ENCODE measurements at places on chromosomes 5 and 9.

DNA sequence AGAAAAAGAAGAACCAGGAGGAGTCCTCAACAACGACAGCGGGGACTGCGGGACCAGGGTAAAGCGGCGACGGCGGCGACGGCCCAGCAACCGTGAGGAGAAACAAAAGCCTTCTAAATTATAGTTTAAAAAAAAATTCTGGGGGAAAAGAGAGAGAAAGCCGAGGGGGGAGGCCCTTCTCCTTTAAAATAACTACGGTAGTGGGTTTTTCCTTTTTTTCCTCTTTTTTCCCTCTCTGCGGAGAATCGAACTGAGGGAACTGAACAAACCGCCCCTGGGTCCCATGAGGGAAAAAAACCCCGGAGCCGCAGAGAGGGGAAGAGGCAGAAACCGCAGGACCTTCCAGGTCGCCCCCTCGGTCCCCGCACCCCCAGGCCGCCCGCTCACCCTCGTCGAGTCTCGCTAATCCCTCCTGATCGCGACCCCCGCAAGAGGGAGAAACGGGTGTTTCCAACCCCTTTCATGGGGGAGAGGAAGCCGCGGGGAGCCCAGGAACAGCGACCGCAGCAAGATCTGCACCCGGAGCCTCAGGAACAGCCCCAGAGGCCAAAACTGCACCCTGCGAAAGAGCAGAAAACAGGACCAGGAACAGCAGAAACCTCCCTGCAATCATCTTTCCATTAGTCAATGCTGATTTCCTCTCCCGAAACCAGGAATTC lies 453 bp downstream of the CPEB4 start:
- H3K36me3 ChIP-seq = no peaks in the 10 kb centered on the region
- H3K4me3 ChIP-seq = peak overlapping the region; percentile 97
- H3K27me3 ChIP-seq = no peaks in the 10 kb centered on the region
- H3K4me1 ChIP-seq = peaks cover 85% of the 10 kb centered on the region
- no peak for DNase-seq

- no peak overlapping the region for H3K27ac ChIP-seq
- H3K4me3 ChIP-seq = no peak overlapping the region
- no peaks in the 10 kb centered on the region for H3K27me3 ChIP-seq
- DNase-seq = no peak
- peaks cover 28% of the 10 kb centered on the region for H3K4me1 ChIP-seq
These were observed 6.0 kb downstream of the CEL start for GRCh38 chr9:133067813-133068212.

DNA sequence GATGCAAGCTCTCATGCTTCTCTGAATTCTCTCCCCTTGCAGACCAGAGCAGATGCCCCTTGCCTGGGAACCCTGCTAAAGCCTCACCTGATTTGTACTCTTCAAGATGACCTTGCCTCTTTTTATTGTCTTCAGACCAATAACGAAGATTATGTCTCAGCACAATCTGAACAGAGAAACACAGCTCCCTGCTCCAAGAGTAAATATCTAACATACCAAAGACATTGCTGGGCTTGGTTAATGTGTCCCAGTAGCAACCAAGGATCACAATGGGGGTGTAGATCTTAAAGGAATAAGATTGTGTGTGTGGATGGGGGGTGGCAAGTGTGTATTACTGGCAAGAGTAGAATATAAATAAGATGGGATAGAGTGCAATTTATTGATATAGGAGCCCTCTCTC lies 67.6 kb upstream of the LHFPL2 start:
- no peak overlapping the region for H3K4me3 ChIP-seq
- H3K36me3 ChIP-seq = no peaks in the 10 kb centered on the region

- H3K36me3 ChIP-seq = no peaks in the 10 kb centered on the region
- H3K27ac ChIP-seq = no peak overlapping the region
- peaks cover 27% of the 10 kb centered on the region for H3K27me3 ChIP-seq
- H3K4me1 ChIP-seq = peaks cover 27% of the 10 kb centered on the region
These were observed 4.5 kb upstream of the LMX1B start for GRCh38 chr9:126609191-126609590.

DNA sequence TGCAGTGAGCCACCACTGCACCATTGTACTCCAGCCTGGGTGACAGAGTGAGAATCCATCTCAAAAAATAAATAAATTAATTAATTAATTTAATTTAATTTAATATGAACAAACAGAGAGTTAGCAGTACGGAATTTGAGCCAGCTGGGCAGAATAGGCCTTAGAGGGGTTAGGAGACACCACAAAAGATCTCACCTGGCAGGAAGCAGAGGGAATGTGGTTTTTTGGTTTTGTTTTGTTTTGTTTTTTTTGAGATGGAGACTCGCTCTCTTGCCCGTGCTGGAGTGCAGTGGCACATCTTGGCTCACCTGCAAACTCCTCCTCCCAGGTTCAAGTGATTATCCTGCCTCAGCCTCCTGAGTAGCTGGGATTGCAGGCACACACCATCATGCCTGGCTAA lies 31.8 kb upstream of the PWWP2A start:
- no peaks in the 10 kb centered on the region for H3K27me3 ChIP-seq
- no peak overlapping the region for H3K27ac ChIP-seq
- no peak overlapping the region for H3K4me3 ChIP-seq

GRCh38 chr9:121858788-121859187 lies 207.4 kb downstream of the DAB2IP start:
- DNase-seq = no peak
- H3K36me3 ChIP-seq = no peaks in the 10 kb centered on the region
- no peak overlapping the region for H3K4me3 ChIP-seq
- H3K27ac ChIP-seq = no peak overlapping the region
- no peaks in the 10 kb centered on the region for H3K27me3 ChIP-seq

DNA sequence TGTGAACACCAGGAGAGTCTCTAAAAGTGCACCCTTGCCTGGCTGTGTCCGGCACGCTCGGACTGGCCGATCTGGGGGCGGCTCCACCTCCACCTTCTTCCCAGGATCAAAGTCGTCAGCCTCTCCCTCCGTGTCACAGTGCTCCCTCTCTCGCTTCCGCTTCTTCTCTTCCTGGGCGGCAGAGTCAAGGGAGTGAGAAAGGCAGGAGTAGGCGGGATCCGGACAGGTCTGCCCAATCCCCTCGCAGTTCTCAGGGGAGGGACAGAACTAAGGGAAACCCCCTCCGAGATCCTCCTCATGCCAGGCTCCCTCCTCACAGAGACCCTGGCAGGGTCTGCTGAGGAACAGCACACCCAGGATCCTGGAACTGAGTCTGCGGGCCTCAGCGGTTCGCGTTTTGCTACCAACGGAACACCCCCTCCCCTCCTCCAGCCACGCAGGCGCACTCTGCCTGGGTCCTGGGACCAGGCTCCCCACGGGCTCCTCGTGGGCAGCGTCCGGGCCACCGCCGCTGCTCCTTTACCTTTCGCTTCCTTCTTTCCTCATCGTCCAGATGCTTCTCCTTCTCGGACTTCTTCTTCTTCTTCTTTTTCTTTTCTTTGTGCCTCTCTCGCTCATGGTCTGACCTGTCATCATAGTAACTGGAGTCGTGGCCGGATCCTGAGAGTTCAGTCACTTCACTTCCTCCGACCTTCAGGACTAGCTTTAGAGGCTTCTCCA lies 1.3 kb downstream of the BRD9 start:
- H3K4me3 ChIP-seq = peak overlapping the region; percentile 90
- H3K36me3 ChIP-seq = peaks cover 19% of the 10 kb centered on the region
- peak overlapping the region; percentile 93 for H3K27ac ChIP-seq
- H3K4me1 ChIP-seq = peaks cover 17% of the 10 kb centered on the region

- no peak overlapping the region for H3K4me3 ChIP-seq
- no peak for DNase-seq
- no peak overlapping the region for H3K27ac ChIP-seq
- no peaks in the 10 kb centered on the region for H3K27me3 ChIP-seq
- no peaks in the 10 kb centered on the region for H3K36me3 ChIP-seq
These were observed 238.3 kb downstream of the MAN2A1 start for GRCh38 chr5:109928046-109928445.

- H3K27ac ChIP-seq = peak overlapping the region; percentile 7
- DNase-seq = no peak
- no peaks in the 10 kb centered on the region for H3K27me3 ChIP-seq
These were observed 6.4 kb upstream of the C6 start for GRCh38 chr5:41219658-41220269.

GRCh38 chr5:92418341-92418740 lies 1035.2 kb upstream of the ARRDC3 start:
- no peak for DNase-seq
- no peak overlapping the region for H3K27ac ChIP-seq
- H3K27me3 ChIP-seq = no peaks in the 10 kb centered on the region
- no peaks in the 10 kb centered on the region for H3K36me3 ChIP-seq
- H3K4me3 ChIP-seq = no peak overlapping the region

DNA sequence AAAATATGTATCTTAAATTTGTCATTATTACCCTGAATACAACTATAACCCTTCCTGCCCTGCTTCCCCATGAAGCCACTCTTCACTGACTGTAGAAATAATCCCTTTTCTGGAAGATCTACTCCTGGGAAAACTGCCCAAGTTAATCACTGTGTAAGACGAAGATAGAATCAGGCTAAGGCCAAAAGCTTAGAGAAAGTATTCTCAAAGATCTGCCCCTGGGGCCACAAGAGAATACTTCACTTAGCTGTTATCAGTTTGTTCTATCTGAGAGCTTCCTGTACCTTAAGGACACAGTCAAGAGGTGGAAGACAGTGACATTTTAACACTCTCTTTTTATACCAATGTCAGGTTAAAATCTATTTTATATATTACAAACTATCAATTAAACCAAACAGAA lies 33.8 kb downstream of the RNF145 start:
- H3K36me3 ChIP-seq = peaks cover 63% of the 10 kb centered on the region
- no peaks in the 10 kb centered on the region for H3K27me3 ChIP-seq
- peak overlapping the region; percentile 51 for H3K27ac ChIP-seq

DNA sequence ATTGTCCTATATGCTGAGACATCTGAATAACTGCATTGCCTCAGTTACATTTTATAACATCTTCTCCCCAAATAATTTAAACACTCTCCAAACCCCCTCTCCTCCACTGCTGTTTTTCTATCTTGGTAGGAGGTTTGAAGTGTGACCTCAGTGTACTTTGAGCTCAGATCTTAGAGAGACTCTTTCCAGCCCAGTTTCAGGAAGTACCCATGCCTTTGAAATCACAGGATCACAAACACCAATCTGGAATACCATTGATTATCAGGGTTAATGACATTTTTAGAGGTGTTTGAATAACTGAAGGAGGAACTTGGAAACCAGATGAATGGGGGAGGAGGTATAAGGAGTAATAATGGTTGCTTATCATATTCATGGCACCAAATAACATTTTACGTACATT lies 93.2 kb downstream of the GCNT1 start:
- H3K4me3 ChIP-seq = no peak overlapping the region
- no peak overlapping the region for H3K27ac ChIP-seq
- DNase-seq = no peak
- H3K4me1 ChIP-seq = no peaks in the 10 kb centered on the region
- no peaks in the 10 kb centered on the region for H3K27me3 ChIP-seq
- H3K36me3 ChIP-seq = no peaks in the 10 kb centered on the region

DNA sequence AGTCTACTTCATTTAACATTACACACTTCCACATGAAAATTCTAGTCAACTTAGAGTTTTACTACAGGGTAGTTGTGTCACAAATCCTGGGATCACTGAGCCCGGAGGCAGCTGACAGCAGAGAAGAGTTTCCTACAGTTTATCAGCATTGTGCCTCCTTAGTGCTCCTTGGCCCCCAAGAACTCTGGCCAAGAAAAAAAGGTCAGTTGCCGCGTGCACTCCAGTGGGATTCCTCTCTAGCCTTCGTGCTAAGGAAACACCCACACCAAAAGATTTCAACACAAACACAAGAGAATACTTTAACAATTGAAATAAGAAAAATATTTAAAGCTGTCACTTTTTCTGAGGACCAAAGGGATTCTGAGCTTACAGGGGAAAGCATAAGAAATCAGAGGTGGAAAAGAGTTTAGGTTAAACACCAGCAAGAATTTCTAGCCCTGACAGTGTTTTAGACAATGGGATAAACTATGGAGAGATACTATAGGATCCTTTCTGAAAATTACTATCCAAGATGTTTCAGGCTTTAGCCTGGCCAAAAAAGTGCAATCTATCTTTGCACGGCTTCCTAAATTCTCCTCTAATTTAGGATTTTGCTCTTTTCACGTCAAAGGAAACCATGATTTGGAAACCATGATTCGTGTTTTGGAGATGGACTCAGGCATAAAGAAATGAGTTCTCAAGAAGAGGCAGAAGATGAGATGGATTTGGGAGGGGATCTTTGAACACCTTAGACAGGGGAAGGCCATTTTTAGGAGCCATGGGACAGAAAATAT lies 606.8 kb downstream of the RAB3C start:
- H3K4me1 ChIP-seq = no peaks in the 10 kb centered on the region
- H3K36me3 ChIP-seq = no peaks in the 10 kb centered on the region
- no peak overlapping the region for H3K4me3 ChIP-seq

DNA sequence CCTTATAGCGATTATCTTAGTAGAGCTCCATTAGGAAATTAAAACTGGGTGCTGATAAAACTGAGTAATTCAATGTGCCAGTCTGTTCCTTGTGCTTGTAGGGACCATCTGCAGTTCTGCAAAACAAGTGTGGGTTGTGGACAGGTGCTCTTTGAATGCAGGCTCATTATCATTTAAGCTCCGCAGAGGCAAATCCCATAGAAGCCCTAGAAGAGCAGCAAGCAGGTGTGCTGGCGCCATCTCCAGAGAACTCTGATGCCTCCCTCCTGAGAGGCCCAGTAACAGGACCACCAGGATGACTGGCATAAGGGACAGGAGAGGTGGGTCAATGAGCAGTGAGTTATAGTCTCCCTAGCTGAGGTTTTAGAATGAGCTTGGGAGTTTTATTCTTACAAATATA lies 1342.4 kb upstream of the DMAC1 start:
- H3K27me3 ChIP-seq = no peaks in the 10 kb centered on the region
- H3K4me1 ChIP-seq = no peaks in the 10 kb centered on the region
- DNase-seq = no peak
- no peaks in the 10 kb centered on the region for H3K36me3 ChIP-seq

- H3K27me3 ChIP-seq = peaks cover 4% of the 10 kb centered on the region
- no peak for DNase-seq
- H3K4me1 ChIP-seq = no peaks in the 10 kb centered on the region
- H3K27ac ChIP-seq = no peak overlapping the region
These were observed 294.8 kb downstream of the ATPSCKMT start for GRCh38 chr5:9954869-9955268.

DNA sequence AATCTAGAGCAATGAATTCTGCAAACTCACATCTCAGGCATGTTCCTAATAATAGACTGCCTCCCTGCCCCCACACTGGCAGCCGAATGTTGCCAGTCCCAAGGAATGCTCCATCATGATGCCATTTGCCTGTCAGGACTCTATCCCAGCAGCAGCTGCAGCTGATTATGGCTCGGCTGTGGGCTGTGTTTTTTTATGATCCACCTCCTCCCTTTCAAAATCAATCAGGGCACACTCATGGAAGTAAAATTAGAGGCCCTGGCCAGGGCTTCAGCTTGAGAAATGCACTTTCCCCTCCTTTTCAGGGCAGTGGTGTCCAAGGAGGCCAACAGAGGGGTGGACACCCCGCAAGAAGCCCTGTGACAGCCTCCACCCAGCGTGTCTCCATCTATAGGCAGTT lies 176.7 kb upstream of the S1PR3 start:
- H3K4me1 ChIP-seq = peaks cover 8% of the 10 kb centered on the region
- H3K36me3 ChIP-seq = no peaks in the 10 kb centered on the region
- H3K4me3 ChIP-seq = no peak overlapping the region
- no peak for DNase-seq
- no peaks in the 10 kb centered on the region for H3K27me3 ChIP-seq
- no peak overlapping the region for H3K27ac ChIP-seq

GRCh38 chr5:66561256-66561990 lies 34.8 kb upstream of the MAST4 start:
- no peaks in the 10 kb centered on the region for H3K4me1 ChIP-seq
- H3K27ac ChIP-seq = no peak overlapping the region
- H3K4me3 ChIP-seq = no peak overlapping the region
- no peak for DNase-seq
- no peaks in the 10 kb centered on the region for H3K27me3 ChIP-seq

All from esophagus squamous epithelium (tissue), 5 donors.